ENCODE measurements at places on chromosomes 6 and 20.

- DNase-seq = no peak
Measured at GRCh38 chr6:25788305-25788922, 33.9 kb downstream of the SLC17A4 start.

GRCh38 chr20:60502881-60503280 lies 544.7 kb downstream of the CDH26 start:
- DNase-seq = no peak

DNA sequence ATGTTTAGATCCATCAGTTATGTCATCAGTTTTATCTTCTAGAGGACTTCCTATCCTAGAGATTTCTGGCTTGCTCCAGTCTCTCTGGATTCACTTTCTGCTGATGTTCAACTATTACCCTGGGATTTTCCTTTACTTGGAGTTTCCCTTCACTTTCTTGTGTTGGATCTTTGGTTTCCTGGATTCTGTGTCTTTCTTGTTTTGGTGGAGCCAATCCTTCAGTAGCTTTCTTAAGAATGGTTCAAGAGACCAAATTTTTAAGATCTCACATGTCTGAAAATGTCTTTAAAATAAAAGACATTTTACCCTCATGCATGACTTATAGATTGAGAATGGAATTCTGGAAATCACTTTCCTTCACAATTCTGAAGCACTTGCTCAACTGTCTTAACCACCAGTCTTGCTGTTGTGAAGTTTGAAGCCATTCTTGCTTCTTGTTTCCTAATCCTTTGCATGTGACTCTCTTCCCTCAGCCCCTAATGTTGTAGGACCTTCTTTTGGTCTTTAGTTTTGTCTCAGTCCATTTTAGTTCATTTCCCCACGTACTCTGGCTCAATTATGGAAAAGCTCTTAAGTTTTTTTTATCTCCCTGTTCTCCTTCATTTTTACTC lies 87.9 kb downstream of the ARID1B start:
- DNase-seq = no peak

GRCh38 chr6:129508477-129509145 lies 201.4 kb downstream of the ARHGAP18 start:
- no peak for DNase-seq

GRCh38 chr6:166954118-166954713 lies 2.1 kb downstream of the RNASET2 start:
- DNase-seq = no peak

- no peak for DNase-seq
Measured at GRCh38 chr6:47414423-47415167, 63.0 kb upstream of the CD2AP start.

- DNase-seq = no peak
Measured at GRCh38 chr6:34491091-34491430, 25.2 kb downstream of the PACSIN1 start.

DNA sequence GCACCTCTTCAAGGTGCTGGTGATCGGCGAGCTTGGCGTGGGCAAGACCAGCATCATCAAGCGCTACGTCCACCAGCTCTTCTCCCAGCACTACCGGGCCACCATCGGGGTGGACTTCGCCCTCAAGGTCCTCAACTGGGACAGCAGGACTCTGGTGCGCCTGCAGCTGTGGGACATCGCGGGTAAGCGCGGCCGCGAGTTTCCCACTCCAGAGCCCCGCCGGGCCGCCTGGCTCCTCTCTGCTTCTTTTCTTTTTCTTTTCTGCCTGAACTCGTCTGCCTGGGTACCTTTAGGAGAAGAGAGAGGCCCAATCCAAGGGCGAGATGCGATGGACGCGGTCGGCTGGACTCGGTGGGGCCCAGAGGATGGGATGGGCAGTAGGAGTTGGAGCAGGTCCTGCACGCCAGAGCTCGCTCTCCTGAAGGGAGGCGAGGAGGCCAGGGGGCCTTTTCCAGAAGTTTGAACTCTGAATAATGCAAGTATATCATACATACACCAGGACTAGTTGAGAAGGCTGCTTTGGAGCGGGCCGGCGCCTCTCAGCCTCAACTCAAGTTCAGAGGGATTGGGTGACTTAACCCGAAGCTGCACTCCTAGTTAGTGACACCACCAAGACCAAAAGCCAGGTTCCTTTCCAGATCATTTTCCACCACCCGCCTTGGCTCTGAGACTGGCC lies 445 bp downstream of the RAB32 start:
- no peak for DNase-seq

DNA sequence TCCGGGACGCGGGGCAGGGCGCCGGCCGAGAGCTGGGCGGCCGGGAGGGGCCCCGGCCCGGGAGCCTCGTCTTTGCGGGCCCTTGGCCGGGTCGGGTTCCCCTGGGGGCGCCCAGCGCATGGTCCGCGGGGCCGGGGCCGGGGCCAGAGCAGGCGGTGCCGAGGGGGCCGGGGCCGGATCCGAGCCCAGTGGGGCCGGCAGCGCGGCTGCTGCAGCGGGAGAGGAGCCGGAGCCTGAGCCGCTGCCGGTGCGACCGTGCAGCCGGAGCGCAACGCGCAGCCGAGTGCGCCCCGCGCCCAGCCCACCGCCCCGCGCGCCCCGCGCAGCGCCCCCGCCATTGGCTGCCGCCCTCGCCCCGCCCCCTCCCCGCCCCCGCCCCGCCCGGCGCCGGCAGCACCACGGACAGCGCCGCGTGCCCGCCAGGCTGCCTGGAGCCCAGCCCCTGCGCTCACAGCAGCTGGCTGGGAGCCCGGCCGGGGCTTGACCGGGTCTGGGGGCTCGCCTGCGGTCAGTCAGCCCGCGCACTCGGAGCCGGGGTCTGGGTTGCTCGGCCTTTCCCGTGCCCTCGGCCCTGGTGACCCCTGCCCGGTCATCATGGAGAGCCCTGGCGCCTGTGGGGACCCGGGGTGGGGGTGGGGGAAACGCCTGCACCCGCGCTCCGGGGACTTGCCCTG lies at the start of gene HRH3:
HRH3 (minus strand) TSS at position 287 of the 674 bp plus-strand sequence. CDS start 308 bp downstream, outside the sequence.
- peak; percentile 79 for DNase-seq

GRCh38 chr6:148271711-148272439 lies 70.8 kb upstream of the SASH1 start:
- DNase-seq = no peak

DNA sequence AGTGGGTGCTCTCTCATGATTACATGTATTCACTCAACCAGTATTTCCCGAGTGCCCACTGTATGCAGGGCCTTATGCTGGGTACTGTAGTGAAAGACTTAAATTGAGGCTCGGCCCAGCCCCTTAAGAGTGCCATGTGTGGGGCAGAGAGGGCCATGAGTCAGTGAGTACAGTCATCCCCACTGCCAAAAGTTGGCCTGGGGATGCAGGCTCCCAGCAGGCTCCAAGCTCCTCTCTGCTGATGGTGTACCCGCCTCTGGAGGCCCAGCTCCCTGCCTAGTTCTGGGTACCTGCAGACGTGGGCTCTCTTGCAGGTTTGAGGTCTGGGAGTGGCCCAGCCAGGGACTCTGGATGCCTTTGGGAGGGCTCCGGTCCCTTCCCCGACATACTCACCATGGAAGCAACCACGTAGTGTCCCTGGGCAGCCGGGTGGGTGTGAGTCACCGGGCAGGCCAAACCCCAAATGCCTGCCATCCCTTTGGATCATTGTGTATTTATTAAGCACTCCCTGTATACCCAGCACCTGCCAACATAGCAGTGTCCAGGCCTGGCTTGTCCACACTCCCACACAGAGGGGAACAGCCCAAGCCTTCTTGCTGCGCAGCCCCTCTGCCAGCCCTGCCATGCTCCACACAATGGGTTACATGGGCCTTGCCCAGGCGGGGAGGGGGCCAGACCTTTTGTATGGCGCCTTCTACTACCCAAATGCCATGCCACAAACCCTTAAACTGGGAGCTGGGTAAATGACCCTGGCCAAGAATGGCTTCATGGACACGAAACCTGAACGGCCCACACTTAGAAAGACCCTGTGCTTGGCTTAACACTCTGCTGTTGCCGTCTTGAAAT lies 153.6 kb downstream of the VEGFA start:
- no peak for DNase-seq

DNA sequence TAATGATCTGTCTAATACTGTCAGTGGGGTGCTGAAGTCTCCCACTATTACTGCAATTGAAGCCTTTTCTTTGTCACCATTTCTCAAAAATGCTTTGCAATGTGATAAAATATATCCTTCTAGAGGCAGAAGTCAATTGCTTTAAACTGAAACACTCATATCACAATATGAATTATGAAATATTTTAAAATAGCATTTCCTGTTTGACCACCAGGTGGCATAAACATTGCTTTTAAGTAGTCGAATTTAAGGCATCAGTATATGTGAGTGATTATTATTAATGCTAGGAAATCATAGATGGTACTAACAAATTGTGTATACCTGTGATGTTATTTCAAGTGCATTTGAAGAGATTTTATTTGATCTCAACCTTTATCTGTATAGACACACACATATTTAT lies 87.5 kb downstream of the MEI4 start:
- no peak for DNase-seq

DNA sequence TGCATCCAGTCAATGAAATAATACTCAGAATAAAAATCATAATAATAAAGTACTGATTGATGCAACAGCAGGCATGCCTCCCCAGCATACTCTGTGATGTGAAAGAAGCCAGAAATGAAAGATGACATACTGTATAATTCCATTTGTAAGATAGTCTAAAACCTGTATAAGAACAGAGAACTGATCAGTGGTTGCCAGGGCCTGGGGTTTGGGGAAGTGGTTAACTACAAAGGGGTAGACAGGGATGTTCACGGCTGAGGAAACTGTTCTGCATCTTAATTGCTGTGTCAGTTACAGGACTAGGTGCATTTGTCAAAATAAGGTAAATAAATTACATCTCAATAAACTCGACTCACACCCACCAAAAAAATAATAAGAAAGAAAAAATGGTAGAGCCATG lies 81.3 kb upstream of the BMP2 start:
- no peak for DNase-seq

- no peak for DNase-seq
Measured at GRCh38 chr6:135323202-135323668, 142.1 kb downstream of the MYB start.

DNA sequence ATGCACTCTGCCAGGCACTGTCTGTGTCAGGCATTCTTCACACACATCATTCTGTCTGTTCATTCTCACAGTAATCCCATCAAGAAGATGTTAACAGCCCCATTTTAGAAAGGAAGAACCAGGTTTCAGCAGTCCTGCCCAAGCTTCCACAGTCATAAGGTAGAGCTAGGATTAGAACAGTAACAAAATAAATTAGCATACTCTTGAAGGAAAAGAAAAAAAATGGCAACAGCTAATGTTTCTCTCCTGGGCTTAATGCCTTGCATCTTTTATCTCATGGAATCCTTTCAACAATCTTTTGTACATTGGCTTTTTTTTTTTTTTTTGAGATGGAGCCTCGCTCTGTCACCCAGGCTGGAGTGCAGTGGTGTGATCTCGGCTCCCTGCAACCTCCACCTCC lies 32.1 kb upstream of the AKAP12 start:
- no peak for DNase-seq

DNA sequence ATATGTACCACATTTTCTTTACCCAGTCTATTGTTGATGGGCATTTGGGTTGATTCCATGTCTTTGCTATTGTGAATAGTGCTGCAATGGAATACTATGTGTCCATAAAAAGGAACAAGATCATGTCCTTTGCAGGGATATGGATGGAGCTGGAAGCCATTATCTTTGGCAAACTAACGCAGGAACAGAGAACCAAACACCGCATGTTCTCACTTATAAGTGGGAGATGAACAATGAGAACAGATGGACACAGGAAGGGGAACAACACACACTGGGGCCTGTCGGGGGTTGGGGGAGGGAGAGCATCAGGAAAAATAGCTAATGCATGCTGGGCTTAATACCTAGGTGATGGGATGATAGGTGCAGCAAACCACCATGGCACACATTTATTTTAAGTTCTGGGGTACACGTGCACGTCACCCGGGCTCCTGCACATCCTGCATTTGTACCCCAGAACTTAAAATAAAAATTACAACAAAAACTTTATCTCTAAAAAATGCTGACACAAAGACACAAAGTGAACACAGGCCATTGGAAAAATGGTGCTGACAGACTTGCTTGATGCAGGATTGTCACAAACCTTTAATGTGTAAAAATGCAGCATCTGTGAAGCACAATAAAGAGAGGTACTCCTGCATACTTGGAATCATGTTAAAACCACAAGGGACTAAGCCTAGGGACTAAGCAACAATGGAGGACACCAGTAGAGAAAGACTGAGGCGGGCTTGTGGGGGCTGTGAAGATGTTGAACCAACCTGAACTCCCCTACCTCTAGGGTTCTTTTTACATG lies 48.8 kb downstream of the BCAS1 start:
- DNase-seq = no peak

DNA sequence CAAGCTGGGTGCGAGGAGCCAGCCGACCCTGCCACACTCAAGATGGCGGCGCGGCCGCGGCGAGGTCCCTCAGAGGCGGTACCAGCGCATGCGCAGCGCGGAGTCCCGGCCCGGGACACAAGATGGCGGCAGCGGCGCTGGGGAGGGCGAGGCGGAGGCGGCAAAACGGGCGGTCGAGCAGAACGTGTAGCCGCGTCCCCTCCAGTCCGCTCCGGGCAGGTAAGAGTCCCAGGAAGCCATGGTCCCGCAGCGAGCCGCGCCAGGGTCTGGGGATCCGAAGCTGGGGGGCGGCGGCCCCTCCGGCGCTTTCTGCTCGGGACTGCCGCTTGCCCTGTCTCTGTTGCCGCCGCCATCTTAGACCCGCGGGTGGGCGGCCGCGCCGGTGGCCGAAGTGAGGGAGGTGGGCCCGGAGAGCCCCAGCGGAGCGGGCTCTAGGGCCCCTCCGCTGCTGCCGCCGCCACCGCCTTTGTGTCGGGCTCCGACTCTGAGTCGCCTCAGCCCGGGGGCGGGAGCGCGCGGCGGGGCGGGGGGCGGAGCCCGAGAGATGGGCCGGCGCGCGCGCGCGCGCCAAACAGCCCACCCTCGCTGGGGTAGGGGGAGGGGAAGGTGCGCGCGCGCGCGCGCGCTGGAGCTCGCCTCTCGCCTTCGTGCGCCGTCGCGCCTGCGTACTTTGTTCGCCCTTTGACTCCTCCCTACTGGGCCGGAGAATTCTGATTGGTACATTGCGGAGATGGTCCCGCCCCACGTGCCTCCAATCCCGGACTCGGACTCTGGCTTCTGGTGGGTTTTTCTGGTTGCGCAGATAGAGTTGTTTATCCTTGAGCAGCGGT lies at the start of gene PCIF1:
PCIF1 (plus strand) TSS at position 98 of the 830 bp plus-strand sequence. CDS start 4,317 bp downstream, outside the sequence.
- DNase-seq = peak; percentile 95

GRCh38 chr6:154227862-154228520 lies 128.6 kb downstream of the IPCEF1 start:
- no peak for DNase-seq

DNA sequence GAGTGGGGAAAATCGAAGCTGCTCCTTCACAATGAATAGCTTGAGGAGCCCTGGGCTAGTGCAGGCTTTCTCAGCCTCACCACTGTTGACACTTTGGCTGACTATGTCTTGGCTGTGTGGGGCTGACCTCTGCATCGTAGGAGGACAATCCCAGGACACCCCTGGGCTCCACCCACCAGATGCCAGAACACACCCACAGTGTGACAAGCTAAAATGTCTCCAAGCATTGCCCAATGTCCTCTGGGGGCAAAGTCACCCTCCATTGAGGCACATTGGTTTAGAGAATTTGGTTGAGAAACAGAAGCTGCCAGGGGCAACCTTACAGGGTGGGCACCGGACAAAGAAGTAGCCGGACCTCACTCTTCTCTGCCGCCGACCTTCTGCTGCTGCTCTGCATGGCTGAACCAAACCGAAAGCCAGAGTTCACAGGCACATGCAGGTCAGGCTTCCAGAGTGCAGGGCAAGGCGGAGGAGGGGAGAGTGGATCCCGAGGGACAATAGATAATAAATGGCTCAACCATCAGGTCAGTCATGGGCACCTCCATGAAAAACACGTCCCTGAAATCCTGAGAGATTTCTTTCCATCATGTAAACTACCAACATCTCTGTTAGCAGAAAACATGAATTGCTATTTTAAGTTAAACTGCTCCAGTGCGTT lies 189.0 kb downstream of the LRFN2 start:
- DNase-seq = no peak

Data from D721Med (cell line).